ENCODE measurements at places on chromosomes 1 and 21. TPM values are rescaled to one million over a fixed set of nuclear protein-coding genes. Genes with fewer than 3 reads are reported as not detected.

Gene OLFML2B
- 0.40 TPM for total RNA-seq

Gene RALGPS2
- total RNA-seq, result 27.1 TPM

Gene INTS7
- total RNA-seq, result 27.8 TPM

Gene FCRL1
- total RNA-seq, result not detected

Gene JAM2
- total RNA-seq, result 2.4 TPM

Gene NPHS2
- total RNA-seq, result not detected

Gene CLCA4
- total RNA-seq, result not detected

Gene SFN
- not detected for total RNA-seq

Gene NTRK1
- not detected for total RNA-seq

Gene PDC
- total RNA-seq, result not detected

Gene ICOSLG
- total RNA-seq, result 0.72 TPM

Gene CSMD2
- total RNA-seq, result under 0.01 TPM

Gene PDZK1
- 0.27 TPM for total RNA-seq

Gene DCST1
- not detected for total RNA-seq

Gene OR2T2
- not detected for total RNA-seq

Gene TNFRSF18
- not detected for total RNA-seq

Gene GJC2
- 0.57 TPM for total RNA-seq

Data from thoracic aorta endothelial cell (primary cell).